ENCODE measurements at places on chromosomes 5 and 9.

DNA sequence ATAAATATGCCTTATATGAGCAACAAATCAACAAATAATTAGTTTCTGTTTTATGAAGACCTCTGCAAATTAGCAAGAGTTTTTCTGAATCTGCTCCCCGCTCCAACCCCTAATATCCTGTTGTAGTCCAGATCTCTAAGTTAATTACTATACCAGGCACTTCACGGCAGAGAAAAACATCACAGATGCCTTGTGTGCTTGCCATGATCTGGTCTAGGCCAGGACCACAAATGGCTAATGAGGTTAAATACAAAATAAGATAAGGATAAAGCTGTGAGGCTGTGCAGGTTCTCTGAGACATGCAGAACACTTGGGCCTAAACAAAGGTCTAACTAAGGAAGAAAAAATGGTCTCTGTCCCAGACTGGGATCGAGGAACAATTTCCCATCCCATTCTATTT, 150.8 kb downstream of the SLIT3 start:
- no peak for DNase-seq

- no peak for DNase-seq
These were observed 63.3 kb downstream of the CSF2 start for GRCh38 chr5:132136906-132137305.

- no peak for DNase-seq
These were observed 63.4 kb upstream of the SREK1 start for GRCh38 chr5:66080664-66081063.

- DNase-seq = peak; percentile 50
These were observed 12.8 kb upstream of the NDFIP1 start for GRCh38 chr5:142095651-142096330.

GRCh38 chr5:169147534-169147933, 153.4 kb downstream of the SLIT3 start:
- no peak for DNase-seq

DNA sequence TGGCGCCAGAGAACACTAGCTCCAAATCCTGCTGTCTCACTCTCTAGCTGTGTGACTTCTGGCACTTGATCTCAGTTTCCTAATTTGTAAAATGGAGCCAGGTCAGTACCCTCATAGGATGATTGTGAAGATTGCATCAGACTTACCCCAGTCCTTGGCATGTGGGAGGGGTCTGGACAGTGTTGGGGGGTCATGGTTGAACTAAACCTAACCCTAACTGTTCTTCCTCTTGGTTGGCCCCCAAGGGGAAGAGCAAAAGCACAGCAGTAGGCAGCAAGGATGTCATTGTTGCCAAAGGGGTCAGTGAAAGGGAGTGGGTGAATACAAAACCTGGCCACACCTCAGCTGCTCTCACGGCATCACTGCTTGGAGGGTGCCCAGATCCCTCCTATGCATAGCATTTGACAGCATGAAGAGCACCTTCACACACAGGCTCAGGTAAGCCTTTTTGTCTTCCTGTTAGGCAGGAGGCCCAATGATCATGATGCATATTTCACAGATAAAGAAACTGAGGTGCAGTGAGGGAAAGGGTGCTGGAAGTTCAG, 15.7 kb upstream of the CXCL14 start:
- no peak for DNase-seq
